Left ventricle myocardium superior (tissue), 1 donor: ENCODE measurements at places on chromosomes 3 and 15.

- no peak for DNase-seq
These were observed 75.0 kb upstream of the ANKRD28 start for GRCh38 chr3:15872807-15873206.

DNA sequence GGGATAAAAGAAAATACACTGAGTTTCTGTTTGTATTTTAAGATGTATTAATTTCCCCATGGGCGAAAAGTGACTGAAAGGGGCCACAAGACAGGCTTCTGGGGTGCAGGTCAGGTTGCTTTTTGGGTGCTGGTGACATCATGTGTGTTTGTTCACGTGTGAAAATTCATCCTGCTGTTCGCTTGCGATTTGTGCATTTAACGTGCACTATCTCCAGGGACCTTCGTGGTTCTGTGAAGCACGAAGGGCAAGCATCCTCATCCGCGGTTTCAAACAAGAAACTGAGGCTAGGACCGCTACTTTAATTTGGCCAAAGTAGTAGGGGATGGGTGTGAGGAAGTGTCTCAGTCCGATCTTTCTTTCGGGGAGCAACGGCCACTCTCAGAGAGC lies 1.6 kb upstream of the SMAD6 start:
- DNase-seq = no peak

GRCh38 chr3:187957165-187957581 lies 196.8 kb upstream of the LPP start:
- no peak for DNase-seq

DNA sequence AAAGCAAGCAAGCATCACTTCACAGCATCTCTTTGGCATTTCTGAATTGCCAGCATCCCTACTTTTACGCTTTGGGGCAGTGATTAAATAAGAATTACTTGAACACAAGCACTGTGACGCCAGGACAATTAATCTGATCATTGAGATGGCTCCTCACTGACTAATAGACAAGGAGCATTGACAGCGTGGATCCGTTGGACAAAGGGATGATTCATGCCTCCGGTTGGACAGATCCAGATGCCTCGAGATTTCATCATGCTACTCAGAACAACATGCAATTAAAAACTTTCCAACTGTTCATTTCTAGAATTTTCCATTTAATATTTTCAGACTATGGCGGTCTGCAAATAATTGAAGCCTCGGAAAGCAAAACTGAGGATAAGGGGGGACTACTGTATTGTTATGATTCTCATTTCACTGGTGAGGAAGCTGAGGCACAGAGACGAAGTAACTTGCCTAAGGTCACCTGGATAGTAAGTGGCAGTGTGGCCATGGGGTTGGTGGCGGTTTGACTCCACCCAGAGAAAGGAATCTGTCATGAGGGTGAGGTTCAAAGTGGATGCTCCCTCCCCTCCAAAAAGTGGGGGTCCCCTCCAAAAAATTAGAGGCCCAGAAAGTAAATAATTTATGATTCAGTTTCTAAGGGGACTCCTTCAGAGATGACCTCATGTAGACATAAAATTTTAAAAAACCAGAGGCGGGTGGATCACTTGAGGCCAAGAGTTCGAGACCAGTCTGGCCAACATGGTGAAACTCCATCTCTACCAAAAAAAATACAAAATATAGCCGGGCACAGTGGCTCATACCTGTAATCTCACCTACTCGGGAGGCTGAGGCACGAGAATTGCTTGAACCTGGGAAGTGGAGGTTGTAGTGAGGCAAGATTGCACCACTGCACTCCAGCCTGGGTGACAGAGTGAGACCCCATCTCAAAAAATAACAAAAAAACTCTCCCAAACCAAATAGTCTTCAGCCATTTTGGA lies 12.3 kb upstream of the PGPEP1L start:
- DNase-seq = no peak

GRCh38 chr3:38968891-38969290 lies 82.9 kb downstream of the SCN11A start:
- DNase-seq = peak; percentile 34

GRCh38 chr3:194503081-194503531 lies 16.3 kb upstream of the ATP13A3 start:
- no peak for DNase-seq

- DNase-seq = no peak
These were observed 44.0 kb downstream of the BFSP2 start for GRCh38 chr3:133443649-133444422.

GRCh38 chr3:108409800-108410178 lies 100.6 kb downstream of the MYH15 start:
- no peak for DNase-seq

- no peak for DNase-seq
These were observed 536.4 kb downstream of the RSL24D1 start for GRCh38 chr15:54660356-54660755.

DNA sequence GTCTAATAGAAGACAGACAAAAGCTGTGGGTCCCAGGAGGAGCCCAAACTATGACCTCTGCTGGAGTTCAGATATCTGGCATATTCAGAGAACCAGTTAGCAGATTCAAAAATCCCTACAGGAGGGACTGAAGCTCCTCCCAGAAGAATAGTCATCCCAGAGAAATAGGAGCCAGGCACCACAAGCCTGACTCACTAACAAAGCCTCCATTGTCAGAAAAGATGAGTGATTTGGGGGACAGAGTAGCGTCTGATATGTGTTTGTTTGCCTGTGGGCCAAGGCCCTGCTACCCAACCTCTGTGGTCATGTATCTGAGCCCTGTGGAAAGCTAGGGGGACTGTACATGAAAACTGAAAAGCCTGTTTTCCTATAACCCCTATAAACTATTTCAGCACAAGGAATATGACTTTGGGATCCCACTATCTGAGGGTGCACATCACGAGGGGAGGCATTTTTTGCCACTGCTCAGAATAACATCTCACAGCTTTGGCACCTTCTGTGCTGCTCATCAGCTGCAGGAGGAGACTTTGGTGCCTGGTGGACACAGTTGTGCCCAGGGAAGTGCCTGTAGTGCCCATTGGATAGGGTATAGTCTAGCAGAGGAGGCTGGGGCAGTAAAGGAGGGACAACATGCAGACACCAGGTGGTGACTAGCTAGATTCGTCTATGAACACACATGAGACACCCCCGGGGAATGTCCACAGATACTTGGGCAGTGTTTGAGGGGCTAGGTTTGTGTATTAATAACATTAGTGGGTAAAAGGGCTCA lies 9.7 kb upstream of the LARP6 start:
- DNase-seq = no peak

DNA sequence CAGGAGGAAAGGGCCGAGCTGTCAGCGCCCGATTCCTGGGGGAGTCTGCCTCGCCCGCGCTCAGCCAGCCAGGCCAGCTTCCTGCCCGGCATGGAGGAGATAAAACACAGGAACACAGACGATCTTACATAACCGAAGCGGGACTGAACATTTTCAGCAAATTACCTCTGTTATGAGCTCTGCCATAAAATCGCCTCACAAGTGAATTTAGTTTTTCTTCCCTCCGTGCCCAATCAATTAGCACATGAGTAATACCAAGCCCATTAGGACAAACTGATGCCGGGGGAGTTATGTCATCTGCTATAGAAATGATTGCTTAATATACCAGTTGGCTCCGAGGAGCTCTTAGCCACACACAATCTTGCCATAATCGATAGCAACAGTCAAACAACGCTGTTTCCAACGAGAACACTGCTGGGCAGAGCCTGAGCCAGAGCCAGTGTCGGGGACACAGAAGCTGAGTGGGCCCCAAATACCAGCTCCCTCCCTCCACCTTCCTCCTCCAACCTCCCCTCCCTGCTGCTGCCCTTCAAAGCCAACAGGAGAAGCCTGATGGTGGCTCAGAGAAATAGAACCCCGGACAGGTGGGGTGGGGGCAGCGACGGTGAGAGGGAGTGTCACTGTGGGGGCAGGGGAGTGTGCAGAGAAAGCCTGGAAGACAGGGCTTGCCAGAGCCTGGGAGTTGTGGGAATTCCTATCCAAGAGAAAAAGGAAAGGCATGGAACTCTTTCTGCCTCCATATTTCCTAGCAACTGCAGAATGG lies 279.4 kb upstream of the TLE3 start:
- DNase-seq = peak; percentile 87

GRCh38 chr3:23106666-23107065 lies 96.5 kb upstream of the UBE2E2 start:
- DNase-seq = no peak
